ENCODE measurements at places on chromosomes 1 and 21.

- DNase-seq = no peak
Measured at GRCh38 chr1:165815725-165816124, 11.7 kb upstream of the UCK2 start.

DNA sequence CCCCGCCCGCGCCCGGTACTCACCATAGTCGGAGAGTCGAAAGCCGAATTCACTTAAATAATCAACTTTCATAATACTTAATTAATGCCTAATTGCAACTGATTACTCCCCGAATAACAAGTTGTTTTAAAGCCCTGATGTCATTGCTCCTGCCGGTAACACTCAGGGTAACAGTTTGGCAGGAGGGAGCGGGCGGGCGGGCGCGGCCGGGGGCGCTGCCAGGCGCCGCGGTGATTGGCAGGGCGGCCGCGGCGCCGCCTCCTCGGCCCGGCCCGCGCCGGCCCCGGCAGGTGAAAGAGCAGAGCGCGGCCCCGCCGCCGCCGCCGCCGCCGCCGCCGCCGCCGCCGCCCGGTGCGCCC, 102.2 kb downstream of the CASZ1 start:
- DNase-seq = peak; percentile 20

GRCh38 chr1:40032240-40032891, 8.2 kb upstream of the CAP1 start:
- peak; percentile 26 for DNase-seq

GRCh38 chr1:198186916-198187580, 30.2 kb downstream of the NEK7 start:
- no peak for DNase-seq

- no peak for DNase-seq
Measured at GRCh38 chr1:209062081-209062620, 521.4 kb upstream of the CAMK1G start.

All from stimulated activated CD4-positive, alpha-beta T cell treated with anti-CD3 and anti-CD28 coated beads, TNF-alpha, amount 100 ng/mL, for 24 hours (primary cell).